ENCODE measurements at places on chromosomes 6 and 20.

GRCh38 chr20:35387334-35387733, 24.4 kb downstream of the UQCC1 start:
- peak; percentile 79 for DNase-seq

GRCh38 chr6:34182751-34183531, 37.1 kb upstream of the GRM4 start:
- no peak for DNase-seq

- DNase-seq: no peak
These were observed 418.5 kb upstream of the JARID2 start for GRCh38 chr6:14827354-14827753.

DNA sequence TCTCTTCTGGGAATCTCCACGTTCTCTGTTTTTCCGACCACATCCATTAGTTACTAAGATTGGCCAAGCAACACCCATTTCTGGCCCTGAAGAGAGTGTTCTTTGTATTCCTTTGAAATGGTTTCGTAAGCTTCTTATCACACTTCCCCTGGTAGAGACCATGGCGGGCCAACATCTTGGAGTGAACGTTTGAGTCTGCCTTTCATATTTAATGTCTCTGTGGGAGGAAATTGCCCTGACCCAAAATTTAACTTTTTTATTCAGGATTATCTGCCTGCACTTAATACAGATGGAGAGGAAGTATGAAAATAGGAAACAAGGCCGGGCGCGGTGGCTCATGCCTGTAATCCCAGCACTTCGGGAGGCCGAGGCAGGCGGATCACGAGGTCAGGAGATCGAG, 177.0 kb upstream of the SNX9 start:
- DNase-seq: no peak

GRCh38 chr6:7085911-7086310, 21.9 kb upstream of the RREB1 start:
- no peak for DNase-seq

- peak; percentile 18 for DNase-seq
These were observed 107.6 kb downstream of the THBS2 start for GRCh38 chr6:169145991-169146501.

DNA sequence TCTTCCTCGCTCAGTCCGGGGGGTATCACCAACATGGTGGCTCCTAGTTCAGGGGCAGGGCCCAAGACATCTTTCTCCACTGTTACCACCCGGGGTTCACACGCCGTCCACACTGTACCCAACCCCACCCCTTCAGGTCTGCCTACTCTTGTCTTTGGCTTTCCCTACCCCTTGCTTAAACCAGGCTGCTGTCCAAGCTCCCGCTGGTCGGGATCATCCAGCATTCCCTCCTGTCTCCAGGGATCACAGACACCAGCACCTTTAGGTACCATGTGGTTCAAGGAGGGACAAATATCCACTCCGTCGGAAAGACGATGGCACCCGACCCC, 395 bp downstream of the NELFE start:
- DNase-seq: no peak

DNA sequence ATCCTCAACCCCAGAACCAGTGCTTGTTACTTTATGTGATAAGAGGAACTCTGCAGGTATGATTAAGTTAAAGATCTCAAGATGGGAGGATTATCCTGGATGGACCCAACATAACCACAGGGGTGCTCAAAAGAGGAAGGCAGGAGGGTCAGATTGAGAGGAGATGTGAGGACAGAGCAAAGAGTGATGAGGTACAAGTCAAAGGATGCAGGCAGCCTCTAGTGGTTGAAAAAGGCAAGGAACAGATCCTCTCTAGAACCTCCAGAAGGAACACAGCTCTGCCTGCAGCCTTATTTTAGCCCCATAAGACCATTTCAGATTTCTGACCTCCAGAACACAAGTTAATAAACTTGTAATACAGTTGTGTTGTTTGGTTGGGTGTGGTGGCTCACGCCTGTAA, 41.2 kb downstream of the PDSS2 start:
- DNase-seq: no peak

- DNase-seq: no peak
These were observed 380.0 kb upstream of the FLRT3 start for GRCh38 chr20:14717134-14717999.

- DNase-seq: peak; percentile 100
These were observed 181.9 kb downstream of the NFATC2 start for GRCh38 chr20:51360451-51361201.

DNA sequence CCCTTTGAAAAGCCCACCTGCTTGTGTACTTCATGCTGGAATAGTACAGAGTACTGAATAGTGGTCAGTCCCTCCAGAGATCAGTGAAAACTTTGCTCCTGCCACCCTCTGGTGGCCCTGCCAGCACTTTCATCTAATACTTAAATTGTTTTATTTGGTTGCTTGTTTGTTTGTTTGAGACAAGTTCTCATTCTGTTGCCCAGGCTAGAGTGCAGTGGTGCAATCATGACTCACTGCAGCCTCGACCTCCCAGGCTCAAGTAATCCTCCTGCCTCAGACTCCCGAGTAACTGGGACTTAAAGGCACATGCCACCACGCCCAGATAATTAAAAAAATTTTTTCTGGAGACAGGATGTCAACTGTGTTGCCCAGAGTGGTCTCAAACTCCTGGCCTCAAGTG, 9.1 kb downstream of the FAM83D start:
- DNase-seq: peak; percentile 4

- DNase-seq: no peak
These were observed 22.5 kb downstream of the ADRM1 start for GRCh38 chr20:62325172-62325905.

DNA sequence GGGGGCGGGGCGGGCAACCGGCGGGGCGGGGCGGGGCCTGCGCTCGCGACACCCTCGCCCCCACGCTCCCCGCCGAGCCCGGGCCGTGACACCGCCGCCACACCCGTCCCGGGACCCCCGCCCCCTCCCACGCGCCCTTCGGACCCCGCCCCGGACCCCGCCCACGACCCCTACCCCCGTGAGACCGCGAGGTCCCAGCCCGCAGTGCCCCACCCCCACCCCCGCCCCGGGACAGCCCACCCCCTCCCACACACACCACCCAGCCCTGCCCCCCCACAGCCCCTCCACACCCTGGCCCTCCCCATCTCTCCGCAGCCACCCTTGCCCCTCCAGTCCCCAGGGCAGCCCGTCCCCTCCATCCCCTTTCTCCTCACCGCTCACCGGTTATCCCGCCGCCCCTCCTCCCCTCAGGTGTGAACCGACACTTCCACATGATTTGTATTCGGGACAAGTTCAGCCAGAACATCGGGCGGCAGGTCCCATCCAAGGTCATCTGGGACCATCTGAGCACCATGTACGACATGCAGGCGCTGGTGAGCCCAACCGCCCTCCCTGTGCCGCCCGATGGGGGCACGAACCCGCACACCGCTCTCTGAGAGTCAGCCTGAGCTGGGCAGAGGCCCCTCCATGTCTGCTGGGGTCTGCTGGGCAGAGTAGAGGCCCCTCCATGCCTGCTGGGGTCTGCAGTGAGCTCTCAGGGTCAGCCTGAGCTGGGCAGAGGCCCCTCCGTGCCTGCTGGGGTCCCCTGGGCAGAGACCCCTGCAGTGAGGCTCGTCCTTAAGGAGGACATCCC, 622 bp downstream of the MRGBP start:
- no peak for DNase-seq
